ENCODE measurements at places on chromosomes 1 and 21.

DNA sequence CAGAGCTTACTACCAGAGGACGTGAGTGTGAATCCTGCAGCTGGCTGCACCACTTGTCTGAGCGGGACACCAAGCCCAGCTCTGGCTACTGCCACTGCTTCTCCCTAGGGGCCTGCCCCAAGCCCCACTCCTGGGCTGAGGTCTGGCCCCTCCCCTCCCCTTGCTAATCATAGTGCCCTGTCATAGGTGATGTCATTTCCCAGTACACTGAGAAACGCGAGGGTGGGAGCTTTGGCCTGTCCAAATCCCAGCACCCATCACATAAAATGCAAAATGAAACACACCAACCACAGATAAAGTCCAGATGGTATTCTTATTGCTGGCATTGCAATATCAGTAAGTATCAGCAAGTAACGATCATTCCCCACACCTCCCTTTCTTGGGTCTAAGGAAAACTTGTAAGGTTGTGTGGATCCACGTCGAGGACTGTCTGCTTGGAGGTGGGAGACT, 77.7 kb downstream of the TOMM20 start:
- DNase-seq, result peak; percentile 80

- no peak for DNase-seq
These were observed 30.5 kb downstream of the C4BPA start for GRCh38 chr1:207134581-207134980.

DNA sequence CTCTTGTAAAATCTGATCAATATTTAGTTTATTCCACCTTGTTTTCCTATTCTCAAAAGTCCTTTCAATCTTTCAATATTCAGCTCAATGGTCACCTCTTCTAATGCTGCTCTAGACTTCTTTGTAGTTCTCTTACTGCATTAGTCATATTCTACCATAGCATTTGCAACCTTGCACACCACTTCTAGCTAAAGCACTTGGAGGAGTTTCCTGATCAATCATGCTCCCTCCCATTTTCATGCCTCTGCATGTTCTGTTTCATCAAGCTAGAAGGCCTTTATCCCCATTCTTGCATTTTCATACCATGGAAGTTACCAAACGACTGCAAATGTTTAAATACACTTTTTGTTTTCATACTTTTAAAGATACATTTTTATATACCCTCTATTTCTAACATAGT, 72.1 kb downstream of the SLC5A9 start:
- no peak for DNase-seq

GRCh38 chr1:243407284-243408018, 151.6 kb downstream of the SDCCAG8 start:
- DNase-seq, result no peak

DNA sequence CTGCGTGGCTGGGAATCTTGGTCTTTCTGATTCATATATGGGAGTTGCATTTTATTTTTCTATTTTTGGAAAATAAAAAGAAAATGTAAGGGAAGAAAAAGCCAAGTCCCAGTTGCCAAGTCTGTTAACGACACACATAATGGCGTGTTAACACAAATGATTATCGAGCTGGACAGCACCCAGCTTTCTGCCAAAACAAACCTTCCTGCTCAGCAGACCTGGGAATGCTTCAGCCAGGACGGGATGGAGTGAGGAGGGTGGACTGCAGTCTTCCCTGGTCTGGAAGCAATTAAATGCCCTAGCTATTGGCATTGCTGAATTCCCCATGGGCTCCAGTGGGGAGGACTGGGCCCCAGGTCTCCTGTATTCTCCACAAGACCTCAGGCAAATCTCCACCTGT, 184.2 kb upstream of the USP24 start:
- no peak for DNase-seq

DNA sequence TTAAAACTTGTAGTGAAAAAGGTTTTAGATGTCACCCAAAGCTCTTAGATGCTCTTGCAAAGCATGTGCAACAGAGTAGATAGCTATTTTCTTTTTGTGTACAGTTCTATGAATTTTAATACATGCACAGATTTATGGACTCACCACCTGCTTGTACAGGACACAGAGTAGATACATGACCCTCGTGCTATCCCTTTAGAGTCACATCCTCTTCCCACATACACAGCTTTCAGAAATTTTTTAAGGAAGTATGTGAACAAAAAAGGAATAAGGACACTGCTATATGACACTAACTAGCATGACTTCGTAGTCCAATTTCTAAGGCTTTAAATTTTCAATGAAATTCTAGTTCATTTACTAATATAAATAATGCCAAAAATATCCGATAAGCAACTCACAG, 60.9 kb downstream of the ABL2 start:
- DNase-seq, result no peak

DNA sequence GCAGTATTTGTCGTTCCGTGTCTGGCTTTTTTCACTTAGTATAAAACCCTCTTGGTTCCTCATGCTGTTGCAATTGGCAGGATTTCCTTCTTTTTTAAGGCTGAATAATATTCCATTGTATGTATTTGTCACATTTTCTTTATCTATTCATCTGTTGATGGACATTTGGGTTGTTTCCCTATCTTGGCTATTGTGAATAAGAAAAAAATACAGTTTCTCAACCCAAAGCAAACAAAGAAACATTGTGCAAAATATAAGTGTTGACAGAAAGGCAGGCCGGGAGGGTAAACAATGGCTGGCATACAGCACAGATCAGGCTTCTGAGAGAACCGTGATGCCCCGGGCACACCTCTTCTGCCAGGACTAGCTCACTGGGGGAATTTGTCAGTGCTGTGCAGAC, 26.9 kb downstream of the NENF start:
- no peak for DNase-seq

DNA sequence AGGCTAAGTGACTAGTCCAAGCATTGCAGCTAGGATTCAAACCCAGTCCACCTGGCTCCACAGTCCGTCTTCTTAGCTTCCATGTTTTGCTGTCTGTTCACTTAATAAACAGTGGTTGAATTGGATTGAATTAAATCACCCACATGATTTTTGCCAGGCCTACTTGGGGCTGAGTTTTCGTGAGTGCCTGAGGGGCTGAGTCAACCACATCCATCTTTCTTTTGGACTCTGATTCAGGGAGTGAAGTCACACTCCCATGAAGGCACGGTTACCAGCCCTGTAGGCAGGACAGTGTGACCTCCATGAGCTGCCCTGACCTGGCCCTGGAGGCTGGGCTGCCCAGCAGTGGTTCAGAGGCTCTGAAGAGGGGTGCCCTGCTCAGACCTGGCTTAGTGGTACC, 123.7 kb downstream of the ACTL8 start:
- no peak for DNase-seq

DNA sequence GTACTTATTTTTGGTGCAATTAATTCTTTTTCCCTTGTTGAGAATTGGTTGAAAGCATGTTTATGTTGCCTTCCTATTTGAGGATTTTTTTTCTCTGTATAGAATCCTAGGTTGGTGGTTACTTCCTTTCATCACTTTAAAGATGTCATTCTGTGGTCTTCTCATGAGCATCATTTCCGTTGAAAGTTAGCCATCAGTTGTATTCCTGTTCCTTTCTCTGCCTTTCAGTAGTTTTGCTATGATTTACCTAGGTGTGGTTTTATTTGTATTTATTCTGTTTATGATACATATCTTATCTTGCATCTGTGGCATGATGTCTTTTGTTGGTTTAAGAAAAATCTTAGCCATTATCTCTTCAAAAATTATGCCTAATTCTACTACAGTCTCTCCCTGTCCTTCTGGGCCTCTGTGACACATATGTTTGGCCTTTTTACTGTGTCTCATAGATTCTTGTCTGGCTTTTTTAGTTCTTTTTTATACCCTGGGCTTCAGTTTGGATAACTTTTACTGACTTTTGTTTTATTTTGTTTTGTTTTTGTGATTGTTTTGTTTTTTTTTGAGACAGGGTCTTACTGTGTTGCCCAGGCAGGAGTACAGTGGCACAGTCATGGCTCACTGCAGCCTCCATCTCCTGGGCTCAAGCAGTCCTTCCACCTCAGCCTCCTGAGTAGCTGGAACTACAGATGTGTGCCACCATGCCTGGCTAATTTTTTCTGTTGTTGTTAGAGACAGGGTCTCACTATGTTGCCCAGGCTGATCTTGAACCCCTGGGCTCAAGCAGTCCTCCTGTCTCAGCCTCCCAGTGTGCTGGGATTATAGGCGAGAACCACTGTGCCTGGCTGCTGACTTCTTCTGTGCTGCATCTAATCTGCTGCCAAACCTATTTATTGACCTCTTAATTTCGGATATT, 24.1 kb downstream of the PTGFRN start:
- no peak for DNase-seq

- no peak for DNase-seq
These were observed at the start of gene NR0B2 for GRCh38 chr1:26913754-26914619. NR0B2 (minus strand) TSS chr1:26913975; CDS start chr1:26913940, 35 bp downstream.

- DNase-seq, result no peak
These were observed 3.4 kb upstream of the LAMB3 start for GRCh38 chr1:209655411-209656231.

- no peak for DNase-seq
These were observed 341.9 kb downstream of the PTBP2 start for GRCh38 chr1:97063532-97063931.
